ENCODE measurements at places on chromosomes 7 and 10. TPM values are rescaled to one million over a fixed set of nuclear protein-coding genes. Genes with fewer than 3 reads are reported as not detected.

- peak; percentile 13 for DNase-seq
Measured at GRCh38 chr10:60031664-60032063, 125.3 kb upstream of the CCDC6 start.

DNA sequence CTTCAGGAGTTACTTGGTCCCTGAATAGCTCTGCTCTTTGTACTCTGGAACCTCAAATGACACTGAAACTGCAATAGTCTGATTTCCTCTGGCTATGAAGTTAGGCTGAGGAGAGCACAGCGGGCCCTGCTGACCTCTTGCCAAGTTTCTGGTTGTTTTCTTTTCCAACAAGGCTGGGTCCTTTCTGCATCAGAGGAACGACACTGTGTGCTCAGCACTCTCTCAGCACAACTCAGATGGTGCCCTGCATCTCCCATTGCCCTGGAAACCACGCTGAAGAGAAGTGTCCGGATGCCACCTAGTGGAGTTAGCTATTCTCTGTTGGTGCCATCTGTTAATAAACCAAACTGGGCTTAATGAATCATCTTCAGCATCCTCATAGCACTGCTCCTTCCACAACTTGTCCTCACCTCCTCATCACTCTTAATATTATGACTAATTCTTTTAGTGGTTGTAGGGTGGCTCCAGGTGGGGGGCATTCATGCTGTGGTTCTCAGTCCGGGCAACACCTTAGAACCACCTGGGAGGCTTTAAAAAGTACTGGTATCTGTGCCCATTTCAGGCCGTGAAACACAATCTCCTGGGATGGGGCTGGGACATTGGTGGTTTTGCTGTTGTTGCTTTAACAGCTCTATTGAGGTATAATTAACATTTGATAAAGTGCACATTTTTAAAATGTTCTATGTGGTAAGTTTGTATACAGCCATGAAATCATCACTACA lies 8.2 kb upstream of the EFCAB10 start:
- DNase-seq: peak; percentile 48

DNA sequence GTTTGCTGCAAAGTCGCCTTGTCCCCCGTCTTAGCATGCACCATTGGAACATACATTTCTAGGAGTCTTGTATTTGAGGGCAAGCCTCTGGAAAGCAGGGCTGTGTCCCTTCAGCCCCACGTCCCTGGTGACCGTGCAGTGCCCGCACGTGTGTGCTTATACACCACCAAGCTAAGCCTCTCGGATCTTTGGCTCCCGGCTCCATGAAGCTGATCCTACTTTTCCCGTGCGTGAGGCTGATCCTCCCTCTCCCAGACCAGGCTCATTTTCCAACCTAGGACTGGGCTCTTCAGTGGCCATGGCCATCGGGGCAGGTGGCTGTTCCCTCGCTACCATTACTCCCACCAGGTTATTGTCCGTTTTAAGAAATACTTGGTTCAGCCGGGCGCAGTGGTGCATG lies 14.3 kb downstream of the MDH2 start:
- DNase-seq: no peak

- no peak for DNase-seq
Measured at GRCh38 chr7:156783864-156784263, 109.1 kb downstream of the LMBR1 start.

- DNase-seq: no peak
Measured at GRCh38 chr10:91672021-91672608, 39.2 kb upstream of the PPP1R3C start.

DNA sequence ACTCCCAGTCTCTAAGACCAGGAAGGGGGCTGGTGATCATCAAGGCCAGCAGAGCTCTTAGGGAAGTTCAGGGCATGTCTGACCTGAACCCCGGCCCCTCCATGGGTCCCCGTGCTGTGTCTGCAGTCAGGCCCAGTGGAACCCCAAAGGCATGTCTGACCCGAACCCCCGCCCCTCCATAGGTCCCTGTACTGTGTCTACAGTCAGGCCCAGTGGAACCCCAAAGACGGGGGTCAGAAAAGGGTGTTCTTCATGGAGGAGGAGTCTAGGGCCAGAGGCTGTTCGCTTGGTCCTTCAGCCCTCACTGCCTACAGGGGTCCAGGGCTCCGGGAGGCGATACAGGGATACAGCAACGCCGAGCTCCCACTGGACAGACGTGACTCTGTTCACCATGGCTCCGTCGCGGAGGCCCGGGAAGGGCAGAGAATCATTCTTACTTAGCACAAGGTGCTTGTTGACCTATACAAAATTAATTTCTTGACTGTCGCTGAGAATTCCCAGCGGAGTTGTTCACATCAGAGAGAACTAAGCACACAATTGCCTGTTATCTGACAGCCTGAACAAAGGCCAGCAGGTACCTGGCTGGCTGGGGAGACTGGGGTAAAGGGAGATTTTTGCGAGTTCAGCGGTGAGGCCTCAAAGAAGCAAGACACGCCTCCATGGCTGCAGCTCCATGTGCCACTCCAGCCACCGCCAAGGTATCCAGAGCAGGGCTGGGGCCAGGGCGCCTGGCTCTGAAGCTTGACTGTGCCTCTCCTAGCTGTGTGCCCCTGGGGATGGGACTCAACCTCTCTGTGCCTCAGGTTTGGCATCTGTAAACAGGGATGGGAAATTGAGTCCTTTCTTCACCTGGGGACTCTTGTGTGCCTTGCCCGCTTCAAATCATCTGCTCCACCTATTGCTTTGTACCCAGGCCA lies 26.8 kb downstream of the EN2 start:
- DNase-seq: no peak

GRCh38 chr7:20598459-20599309 lies 16.8 kb upstream of the ABCB5 start:
- DNase-seq: peak; percentile 69

- no peak for DNase-seq
Measured at GRCh38 chr7:101216001-101216859, 1.2 kb downstream of the PLOD3 start.

Gene ICA1
- 51.6 TPM for polyA plus RNA-seq

Gene BLOC1S2
- polyA plus RNA-seq: 39.9 TPM

GRCh38 chr10:24465891-24466818 lies 257.2 kb downstream of the KIAA1217 start:
- DNase-seq: peak; percentile 86

DNA sequence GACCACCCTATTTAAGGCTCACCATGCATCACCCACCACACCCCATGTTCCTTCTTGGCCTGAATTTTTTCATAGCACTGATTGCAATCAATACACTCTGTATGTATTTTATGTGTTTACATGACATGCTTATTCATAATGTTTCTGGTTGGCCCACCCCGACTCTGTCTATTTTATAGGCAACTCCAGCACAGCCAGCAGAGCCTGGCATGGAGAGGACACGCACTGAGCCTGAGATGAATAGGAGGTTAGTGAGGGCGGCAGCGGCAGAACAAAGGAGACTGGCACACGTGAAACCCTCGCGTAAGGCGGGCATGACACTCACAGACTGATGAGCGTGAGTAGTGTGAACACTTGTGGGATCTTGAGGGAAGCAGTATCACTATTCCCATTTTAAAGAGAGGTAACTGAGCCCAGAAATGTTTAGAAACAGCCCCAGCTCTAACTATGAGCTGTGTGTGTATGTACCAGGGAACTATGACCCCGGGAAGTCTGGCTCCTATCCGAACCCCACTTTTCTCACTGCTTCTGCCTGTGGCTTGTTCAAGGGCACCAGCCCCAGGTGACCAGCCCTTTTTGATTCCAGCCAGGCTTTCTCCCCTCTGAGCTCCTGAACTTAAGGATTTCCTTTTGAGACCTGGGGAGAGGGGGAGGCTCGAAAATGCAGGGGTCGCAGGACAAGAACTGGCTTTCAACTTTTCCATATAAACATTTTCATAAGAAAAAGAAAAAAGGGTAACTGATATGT lies 113.3 kb downstream of the ARHGAP22 start:
- DNase-seq: no peak

- DNase-seq: no peak
Measured at GRCh38 chr7:33861947-33862346, 43.4 kb upstream of the BMPER start.

GRCh38 chr10:17747883-17748550 lies 4.0 kb upstream of the TMEM236 start:
- DNase-seq: no peak

Gene SEMA3C
- 70.6 TPM for polyA plus RNA-seq

DNA sequence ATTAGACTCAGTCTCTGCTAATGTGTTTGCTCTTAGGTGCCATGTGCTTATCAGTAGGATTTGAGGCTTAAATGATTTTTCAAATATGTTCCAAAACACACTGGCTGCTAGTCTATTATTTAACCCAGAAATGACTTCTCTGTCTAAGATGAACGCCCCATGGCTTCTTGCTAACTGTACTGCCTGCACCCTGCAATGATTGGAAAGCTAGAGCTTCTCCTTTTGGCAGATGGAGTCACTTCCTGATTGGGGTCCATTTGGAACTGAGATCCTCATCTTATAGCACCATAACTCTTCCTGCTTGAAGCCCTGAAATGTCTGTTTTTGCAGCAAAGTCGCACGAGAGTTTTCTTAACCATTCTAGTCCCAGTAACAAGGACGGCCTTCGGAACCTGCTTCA lies 186.5 kb upstream of the ADO start:
- DNase-seq: no peak

DNA sequence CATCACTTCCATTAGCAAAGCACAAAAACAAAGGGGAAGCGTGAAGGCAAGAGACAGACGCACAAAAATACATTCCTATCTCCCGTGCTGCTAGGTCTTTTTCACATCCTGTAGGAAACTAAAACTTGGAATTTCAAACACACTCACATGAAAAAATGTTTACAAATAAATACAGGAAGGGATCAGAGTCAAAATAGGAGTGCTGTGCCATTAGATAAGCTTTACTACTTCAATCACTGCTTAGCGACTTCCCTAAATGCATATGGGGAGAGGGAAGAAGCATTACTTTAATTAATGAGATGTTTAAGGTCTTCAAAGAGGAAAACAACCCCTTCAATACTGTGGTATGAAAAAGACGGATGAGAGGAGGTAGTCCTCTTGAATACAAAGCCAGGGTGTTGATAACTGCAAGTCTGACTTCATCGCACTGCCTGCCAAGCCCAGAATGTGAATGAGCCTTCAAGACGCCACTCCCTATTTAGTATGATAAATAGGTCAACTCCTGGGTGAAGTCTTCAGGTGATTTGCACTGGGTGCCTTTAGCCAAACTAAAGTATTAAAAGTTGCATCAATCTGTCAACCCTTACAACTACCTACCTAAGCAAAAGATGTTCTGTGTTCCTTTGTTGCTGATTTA lies 13.9 kb downstream of the PARD3 start:
- no peak for DNase-seq

- DNase-seq: peak; percentile 67
Measured at GRCh38 chr7:139035586-139036353, at the start of gene ZC3HAV1L. TSS of gene ZC3HAV1L (minus strand) at chr7:139036042. CDS start at chr7:139036017, 25 bp downstream.

Gene CHST3
- 4.7 TPM for polyA plus RNA-seq
